HuH-7.5 (cell line): ENCODE measurements at places on chromosomes 6 and 20.

DNA sequence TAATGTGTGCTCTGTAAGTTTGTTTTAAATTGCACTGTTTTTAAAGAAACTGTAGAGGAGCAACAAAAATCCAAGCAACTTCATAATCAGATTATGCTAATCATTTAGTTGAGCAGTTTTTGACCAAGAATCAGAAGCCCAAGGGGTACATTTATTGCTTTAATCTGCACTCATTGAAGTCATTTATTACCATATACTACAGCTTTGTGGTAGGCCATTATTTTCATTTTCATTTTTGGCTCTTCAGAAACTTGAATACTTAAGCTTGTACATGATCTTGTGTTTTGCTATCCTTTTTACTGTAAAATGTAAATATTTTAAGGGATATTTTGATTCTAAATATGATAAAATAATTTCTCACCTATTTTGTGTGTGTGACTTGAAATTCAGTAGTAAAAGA, 78.5 kb downstream of the PHF3 start:
- no peak for DNase-seq

DNA sequence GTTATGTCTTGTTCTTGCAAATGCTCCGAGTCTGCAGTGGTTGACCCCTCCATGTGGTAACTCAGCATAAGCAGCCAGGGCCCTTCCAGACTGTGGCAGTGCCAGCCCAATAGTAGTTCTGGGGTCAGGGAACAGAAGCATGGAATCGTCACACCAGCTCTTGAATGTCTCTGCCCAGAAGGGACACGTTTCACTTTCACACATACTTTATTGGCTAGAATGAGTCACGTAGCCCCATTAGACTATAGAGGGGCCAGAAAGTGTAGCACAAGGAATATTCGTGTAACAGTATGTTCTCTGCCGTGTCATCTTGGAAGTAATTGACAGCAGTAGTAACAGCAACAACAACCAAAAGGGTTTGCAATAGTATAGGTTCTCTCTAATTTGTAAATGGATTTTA, 254.7 kb downstream of the FARS2 start:
- DNase-seq, result no peak

GRCh38 chr20:37394543-37395409, 48.8 kb downstream of the SRC start:
- DNase-seq, result no peak

DNA sequence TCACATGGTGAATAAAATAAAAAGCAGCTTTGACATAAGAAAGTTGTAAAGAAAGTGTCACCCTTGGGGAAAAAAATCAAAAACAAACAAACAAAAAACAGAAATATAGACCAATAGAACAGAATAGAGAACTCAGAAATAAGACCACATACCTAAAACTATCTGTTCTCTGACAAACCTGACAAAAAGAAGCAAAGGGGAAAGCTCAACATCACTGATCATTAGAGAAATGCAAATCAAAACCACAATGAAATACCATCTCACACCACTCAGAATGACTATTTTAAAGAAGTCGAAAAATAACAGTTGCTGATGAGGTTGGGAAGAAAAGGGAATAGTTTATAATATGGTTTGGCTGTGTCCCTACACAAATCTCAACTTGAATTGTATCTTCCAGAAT, 159.1 kb downstream of the TINAG start:
- no peak for DNase-seq

- DNase-seq, result no peak
Measured at GRCh38 chr6:108904741-108905140, 56.5 kb downstream of the ARMC2 start.

GRCh38 chr6:31162463-31163165, 4.2 kb downstream of the TCF19 start:
- no peak for DNase-seq

- DNase-seq, result no peak
Measured at GRCh38 chr6:16663901-16664300, 97.4 kb downstream of the ATXN1 start.

- peak; percentile 41 for DNase-seq
Measured at GRCh38 chr20:47843886-47844567, 58.7 kb upstream of the SULF2 start.

GRCh38 chr6:20313960-20314530, 87.6 kb upstream of the E2F3 start:
- no peak for DNase-seq

DNA sequence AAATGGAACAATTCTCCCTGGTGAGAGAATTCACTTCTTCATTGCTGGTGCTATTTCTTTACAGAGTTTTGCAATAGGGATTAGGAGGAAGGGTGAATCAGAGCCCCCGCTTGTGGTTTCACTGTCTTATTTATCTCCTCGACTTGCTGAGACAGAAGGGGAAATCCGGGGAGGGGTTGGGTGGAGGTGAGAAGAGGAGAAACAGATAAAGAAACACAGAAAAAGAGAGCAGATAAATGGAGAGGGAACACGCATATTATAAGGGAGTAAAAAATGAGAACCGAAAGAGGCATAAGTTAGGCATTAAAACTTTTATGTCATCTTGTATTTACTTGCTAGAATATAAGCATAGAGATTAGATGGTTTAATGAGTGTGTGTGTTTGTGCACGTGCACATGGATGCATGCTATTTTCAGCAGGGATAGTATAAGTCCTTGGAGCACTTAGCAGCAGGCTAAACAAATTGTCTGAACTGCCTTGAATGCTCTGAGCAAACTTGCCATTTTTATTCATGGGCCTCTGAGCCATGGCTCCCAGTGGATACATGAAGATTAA, 105.0 kb downstream of the OLIG3 start:
- no peak for DNase-seq

DNA sequence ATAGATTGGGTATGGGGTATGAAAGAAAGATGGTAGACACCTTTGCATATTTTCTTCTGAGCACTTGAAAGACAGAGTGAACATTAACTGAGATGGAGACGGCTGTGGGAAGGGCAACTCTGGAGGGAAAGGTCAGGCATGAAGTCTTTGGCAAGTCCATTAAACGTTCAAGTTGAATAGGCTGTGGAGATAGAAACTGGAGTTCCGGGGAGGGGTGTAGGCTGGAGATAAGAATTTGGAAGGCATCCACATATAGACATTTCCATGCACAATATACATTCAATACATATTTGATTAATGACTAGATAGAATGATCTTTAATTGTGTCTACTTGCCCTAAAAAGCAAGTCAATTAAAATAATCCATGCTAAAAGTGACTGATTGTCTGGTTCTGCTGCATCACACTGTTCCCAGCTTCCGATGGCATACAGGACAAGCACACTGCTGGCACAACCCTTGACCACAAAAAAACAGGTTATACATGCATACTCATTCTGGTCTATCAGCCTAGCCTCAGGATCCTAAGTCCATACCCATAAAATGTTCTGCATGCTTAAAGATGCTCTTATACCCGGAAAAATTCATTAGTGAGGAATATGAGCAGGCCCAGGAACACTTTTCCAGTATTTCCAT, 1.9 kb upstream of the MYLK4 start:
- DNase-seq, result no peak

DNA sequence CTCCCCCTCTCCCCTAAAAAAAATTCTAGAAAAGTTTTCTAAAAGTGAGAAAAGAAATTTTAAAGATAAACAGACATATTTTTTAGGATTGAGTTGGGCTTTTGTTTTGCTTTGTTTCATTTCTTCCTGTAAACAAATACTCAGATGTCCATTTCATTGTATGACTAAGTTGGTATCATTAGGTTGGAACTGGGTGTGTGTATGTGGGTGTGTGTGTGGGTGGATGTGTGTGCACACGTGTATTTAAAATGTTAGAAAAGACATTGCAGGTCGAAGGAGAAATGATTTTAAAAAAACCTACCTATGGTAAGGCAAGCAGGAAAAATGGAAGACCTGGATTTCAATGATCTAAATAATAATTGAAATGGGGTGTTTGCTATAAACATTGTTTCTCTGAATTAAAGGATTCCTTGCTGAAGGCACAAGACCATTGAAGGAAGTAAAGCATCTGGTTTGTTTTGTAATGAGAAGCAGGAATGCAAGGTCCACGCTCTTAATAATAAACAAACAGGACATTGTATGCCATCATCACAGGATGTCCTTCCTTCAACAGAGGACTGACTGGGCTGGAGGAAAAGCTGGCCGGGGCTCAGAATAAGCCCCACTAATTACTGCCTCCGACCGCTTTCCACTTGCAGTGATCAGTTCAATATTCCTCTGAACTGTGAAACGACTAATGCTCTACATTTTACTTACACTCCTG, 996 bp upstream of the PRDM1 start:
- no peak for DNase-seq

- DNase-seq, result no peak
Measured at GRCh38 chr6:14088600-14089192, 28.9 kb upstream of the CD83 start.

DNA sequence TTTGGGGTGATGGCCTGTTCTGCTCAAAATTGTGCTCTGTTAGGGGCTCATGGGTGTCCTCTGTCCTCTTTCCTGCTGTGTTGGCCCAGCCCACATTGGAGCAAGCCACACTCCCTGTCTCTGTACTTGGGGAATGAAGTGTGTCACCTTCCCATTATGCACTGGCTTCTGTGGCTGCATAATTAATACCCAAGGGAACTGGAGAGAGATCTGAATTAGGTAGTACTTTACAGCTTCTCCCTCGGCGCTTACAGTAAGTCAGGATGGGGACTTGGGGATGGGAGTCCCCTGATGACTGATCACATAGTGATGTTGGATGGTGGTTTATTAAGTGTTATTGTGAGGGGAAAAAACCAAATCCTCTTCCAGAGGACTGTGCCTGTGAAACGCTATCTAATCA, 116.6 kb downstream of the FOXO3 start:
- DNase-seq, result no peak

DNA sequence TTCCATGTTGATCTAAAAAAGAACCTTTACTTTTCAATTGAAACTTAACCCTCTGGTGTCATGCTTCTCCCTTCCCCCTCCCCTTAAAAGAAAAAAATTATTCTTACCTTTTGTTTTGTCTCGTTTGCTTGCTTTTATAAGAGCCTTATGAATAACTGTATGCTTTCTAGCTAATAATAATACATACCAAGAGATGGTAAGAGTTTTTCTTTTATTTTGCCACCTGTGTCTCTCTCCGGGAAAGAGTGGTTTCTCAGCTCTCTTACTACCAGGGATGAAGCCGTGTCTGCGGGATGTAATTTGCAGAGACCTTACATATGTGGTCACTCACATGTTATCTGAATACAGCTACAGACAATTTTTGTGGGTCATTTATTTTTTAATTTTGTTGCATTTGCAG, 7.7 kb downstream of the STX16 start:
- DNase-seq, result no peak

GRCh38 chr6:26595669-26596269, 984 bp upstream of the ABT1 start:
- DNase-seq, result peak; percentile 48

DNA sequence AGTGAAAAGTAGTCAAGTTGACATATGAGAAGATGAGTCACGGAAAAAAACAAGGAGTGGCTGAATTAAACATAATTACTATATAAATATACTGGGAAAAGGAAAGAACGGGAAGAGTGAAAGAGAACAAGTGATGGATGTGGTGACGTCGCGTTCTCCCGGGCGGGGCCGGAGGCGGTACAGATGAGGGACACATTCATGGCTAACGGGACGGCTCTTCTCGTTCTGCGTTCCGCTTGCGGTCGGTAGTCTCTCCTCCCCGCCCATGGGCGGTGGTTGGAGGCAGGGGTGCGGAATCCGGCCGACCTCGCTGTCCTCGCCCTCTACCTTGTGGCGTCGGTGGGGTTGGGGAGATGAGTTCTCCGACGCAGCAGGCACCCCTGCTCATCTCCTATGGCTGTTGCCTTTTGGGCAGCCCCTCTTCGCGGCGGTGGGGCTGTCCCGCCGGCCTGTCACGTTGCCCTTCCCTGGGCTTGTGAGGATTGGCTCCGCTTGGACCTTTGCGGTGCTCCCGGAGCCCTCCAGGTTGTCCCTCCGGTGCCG, 22.5 kb downstream of the HLA-G start:
- DNase-seq, result no peak

DNA sequence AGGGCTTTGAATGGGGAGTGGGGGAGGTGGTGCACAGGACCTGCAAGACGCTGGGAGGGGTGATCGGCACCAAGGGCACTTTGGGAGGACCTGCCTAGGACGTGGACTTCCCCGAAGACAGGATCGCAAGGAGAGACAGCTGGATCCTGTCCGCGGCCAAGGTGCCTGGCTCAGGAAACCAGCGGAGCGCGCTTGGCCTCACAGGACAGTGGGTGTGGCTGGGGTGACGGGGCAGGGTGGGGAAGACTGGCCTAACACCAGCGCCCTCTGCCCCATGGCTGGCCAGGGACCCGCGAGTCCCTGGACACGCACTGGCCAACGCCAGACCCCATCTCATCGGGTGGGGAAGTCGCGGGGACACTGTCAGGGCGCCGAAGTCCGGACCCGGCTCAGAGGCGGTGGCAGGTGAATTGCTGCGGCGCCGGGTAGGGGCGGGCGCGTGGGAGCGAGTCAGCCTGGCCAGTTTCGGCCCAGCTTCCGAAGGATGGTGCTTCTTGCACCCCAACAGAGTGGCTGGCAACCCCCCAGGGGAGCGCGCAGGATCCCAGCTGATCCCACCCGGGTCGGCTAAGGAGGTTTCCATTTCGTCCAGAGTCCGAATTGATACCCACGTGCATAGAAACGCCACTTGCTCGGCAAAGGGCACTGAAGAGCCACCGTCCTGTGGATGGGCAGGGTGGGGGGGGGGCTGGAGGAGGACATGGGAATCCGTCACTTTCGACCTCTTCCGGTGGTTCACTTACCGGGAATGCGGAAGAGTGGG, 785 bp upstream of the THBD start:
- no peak for DNase-seq

DNA sequence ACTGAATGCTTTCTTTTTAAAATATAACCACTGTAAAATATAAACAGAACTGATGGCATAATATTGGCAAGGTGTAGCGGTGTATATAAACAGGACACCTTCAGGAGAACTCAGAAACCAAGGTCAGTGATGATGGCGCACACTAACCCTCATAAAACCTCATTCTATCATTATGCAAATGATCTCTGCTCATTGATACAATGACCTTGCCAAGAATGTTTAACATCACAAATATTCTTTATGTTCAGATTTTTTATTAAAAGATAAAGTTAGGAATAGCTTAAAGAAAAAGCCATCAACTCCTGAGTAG, 48.6 kb upstream of the DST start:
- DNase-seq, result no peak

DNA sequence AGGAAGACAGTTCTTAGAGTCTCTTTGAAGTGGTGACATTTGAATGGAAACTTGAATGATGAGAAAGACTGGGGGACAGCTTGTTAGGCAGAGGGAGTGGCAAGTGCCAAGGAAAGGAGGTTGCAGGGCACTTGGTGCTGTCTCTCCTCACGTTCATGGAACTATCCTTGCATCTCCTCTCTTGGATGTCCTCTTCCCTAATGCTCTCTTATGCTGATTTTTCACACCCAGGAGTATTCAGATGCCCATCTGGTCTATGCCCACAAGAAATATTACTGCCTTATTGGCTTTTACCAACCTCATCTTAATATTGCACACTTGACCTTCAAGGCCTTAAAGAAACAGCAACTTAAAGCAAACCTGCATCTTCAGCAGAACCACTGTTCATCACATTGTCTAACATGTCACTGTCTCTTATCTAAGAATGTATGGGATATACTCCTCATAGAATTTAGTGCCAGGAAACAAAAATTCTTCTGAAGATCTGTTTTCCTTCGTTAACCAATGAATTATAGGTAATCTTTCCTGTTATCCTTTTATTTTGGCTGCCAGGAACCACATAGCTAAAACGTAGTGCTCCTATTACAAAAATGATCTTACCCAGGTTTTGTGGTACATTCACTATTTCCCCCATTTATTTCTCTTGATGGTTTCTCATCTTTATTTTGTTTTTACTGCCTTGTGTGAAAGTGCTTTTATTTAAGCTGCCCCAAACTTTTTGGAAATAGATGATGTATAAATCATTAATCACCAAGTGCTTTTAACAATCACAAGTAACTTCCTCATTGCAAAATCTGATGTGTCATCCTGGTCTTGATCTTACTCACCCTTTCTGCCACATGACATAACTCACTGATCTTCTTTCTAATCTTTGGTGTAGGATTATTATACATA, 12.8 kb downstream of the RGS17 start:
- no peak for DNase-seq
